Stimulated activated CD4-positive, alpha-beta T cell treated with anti-CD3 and anti-CD28 coated beads, Interleukin-4, amount 100 ng/mL, for 48 hours (primary cell): ENCODE measurements at places on chromosomes 4 and X.

- DNase-seq = no peak
These were observed 138.7 kb downstream of the ELOVL6 start for GRCh38 chr4:110059556-110060191.

- DNase-seq = no peak
These were observed 30.9 kb upstream of the GK start for GRCh38 chrX:30622361-30622760.

DNA sequence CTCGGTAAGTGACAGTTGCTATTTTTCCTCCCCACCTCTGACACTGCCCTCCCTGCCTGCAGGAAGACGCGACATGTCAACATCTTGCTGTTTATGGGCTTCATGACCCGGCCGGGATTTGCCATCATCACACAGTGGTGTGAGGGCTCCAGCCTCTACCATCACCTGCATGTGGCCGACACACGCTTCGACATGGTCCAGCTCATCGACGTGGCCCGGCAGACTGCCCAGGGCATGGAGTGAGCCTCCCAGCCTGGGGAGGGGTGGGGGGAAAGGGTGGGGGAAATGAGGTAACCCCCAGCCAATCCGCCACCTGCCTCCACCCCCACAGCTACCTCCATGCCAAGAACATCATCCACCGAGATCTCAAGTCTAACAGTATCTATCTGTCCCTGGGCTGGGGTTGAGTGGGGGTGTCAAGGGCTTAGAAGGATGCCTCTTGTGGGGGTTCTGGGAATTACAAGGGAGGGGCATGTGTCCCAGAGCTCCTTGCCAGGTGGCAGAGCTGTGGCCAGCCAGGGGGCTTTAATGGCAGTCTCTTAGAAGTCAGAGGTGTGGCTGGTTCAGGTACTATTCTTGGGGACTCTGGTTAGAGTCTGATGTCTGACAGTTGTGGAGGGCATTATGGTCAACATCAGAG is 7.8 kb downstream of the ARAF start:
- DNase-seq = peak; percentile 27

DNA sequence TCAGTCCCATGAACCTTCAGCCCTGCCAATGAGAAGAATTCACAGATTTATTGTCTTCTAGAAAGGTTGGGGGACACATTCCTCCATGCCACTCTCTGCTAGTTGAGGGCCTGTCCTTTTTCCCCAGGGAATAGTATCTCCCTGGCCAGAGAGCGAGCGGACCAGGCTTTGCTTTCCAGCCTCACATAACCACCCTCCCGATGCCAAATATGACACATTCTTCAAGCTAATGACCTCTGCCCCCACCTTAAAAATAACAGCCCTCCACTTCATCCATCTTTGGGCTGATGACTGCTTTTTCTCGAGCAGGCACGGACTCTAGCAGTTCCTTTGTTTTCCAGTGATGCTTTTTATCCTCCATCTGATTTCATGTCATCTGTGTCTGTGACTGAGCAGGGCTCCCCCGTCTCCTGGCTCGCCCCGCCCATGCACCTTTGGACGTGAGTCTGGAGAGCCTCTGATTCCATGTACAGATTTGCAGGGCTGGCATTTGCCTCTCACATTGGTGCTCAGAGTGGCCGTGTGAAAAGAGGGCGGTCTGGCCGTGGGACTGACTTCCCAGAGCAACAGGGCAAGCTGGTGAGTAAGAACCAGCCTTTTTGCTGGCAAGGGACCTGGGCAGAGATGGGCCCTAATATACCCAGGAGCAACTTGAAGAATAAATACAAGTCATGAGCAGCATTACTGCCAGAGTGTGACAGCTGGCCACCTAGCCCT is 279.8 kb downstream of the BCOR start:
- DNase-seq = no peak

DNA sequence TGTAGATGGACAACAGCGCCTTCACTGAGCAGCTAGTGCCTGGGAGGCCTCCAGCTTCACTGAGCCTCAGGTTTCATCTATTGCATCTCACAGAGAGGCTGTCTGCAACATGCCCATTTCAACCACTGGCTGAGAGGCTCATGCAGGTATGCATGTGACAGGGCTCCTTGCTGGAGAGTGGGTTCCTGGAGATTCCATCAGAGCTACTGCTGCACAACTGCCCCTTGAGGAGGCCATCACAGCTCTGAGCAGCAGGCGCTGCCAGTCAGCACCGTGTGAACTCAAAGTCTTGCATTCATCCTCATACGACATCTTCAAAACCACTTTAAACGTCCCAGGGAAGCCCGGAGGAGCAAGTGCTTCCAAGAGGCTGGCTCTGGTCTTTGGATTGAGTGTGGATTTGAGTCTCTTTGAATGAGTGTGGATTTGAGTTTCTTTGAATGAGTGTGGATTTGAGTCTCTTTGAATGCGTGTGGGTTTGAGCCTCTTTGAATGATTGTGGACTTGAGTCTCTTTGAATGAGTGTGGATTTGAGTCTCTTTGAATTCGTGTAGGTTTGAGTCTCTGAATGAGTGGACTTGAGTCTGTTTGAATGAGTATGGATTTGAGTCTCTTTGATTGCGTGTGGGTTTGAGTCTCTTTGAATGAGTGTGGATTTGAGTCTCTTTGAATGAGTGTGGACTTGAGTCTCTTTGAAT is 8.7 kb downstream of the P2RY8 start:
- no peak for DNase-seq

DNA sequence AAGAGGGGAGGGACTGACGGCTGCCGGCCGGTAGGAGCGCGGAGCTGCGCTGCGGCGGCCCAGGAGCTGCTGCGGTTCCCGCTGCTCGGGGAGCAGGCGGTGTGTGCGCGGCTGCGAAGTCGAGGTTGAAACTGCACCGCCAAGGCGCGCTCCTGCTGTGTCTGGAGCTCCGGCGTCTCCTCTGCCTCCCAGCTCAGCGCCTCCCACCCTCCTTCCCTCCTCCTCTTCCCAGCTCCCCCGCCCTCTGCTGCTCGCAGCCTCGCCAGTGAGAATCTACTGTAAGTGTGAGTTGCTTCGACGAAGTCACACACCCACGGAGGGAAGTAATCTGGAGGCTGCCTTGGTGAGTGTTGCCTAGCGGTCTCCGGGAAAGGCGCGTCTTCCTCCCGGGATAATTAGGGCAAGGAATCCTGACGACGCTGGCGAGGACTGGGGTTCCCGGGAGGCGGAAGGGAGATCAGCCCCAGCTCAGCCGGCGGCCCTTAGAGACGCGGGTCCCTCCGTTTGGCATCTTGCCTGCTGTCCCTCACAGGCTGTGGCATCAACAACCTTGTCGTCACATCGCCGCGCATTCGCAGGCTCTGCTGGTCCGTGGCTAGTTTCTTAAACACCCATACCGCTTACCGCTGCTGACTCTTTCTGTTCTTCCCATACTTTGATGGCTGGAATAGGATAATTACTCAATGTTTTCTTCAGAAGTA is at the start of gene EPHA5:
Gene EPHA5 (minus strand): TSS at position 159 of the 701 bp plus-strand sequence. CDS start 747 bp downstream, outside the sequence.
- DNase-seq = no peak

DNA sequence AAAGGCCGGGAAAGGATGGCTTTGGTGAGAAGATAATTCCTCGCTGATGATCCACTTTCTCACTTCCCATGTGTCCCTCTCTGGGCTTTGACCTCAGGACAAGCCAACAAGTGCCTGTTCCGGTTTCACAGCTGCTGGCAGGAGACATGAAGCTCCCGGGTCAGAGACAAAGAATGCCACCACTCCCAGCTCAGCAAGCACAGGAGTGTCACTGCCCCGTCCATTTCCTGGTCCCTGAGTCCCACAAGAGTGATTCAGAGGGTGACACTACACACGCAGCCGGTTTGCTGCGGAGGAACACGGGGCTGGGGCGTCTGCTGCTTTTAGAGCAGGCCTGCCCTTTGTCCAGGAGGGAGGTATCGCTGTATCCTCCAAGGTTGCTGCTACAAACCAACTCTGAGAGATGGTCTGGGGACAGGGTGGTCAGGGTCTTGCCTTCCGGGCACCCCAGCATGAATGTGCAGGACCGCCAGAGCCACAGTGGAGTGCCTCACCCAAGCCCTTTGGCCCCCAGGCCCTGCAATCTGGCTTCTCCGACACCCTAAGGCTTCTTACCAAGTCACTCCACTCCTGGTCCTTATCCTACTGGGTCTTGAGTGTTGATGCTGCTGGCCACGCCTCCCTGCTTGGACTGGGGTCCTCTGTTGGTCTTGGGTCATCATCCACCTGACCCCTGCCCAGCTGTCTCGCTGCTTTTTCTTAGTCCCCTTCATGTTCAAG is 49.5 kb downstream of the CPZ start:
- DNase-seq = no peak

GRCh38 chr4:74714611-74715130 is 79.7 kb downstream of the BTC start:
- DNase-seq = no peak

DNA sequence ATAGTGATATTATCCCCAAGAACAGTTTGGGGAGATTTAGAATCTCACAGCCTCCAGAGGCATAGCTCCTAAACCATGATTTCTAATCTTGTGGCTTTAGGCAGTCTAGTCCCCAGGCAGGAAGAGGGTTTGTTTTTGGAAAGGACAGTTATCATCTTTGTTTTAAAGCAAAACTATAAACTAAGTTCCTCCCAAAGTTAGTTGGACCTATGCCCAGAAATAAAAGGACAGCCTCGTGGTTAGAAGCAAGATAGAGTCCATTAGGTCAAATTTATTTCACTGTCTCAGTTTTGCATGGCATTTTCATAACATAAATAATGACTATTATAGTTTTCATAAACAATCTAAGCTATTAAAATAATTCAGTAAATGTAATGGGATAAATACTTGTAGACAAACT is 120.5 kb downstream of the MAGEC2 start:
- DNase-seq = no peak

- no peak for DNase-seq
These were observed 558.9 kb upstream of the TENM3 start for GRCh38 chr4:181684310-181684709.

DNA sequence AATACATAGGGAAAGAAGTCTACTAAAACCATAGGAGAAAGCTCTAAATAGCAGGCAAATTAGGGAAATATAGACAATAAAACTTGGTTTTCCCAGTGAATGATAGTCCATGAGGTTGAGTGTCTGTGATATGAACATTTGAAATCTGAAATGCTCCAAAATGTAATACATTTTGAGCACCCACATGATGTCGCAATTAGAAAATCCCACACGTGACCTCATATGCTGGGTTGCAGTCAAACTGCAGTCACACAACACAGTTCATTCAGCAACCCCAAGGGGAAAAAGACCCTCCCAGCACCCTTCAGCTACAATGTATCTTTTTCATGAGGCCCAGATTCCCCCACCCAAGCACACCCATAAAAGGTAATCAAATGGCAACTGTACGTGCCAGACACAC is 155.6 kb downstream of the BTC start:
- DNase-seq = no peak

- DNase-seq = no peak
These were observed 8.0 kb downstream of the GASK1B start for GRCh38 chr4:158164768-158165213.

- DNase-seq = no peak
These were observed 65.7 kb upstream of the CAMK2D start for GRCh38 chr4:113827285-113827684.

DNA sequence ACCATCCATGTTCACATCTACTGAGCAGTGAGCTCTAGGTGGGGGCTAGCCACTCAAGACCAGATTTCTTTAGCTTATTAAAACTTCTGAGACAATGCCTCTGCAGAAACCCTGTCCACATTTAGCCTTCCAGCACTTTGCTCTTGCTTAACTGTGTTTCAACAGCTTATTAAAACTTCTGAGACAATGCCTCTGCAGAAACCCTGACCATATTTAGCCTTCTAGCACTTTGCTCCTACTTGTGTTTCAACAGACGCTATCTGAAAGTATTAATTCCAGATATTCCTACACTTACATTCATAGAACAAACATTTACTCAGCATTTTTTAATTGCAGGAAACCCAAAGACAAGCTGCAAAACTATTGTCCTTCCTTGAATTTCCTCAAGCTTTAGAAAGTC is 91.9 kb downstream of the SEL1L3 start:
- DNase-seq = no peak

DNA sequence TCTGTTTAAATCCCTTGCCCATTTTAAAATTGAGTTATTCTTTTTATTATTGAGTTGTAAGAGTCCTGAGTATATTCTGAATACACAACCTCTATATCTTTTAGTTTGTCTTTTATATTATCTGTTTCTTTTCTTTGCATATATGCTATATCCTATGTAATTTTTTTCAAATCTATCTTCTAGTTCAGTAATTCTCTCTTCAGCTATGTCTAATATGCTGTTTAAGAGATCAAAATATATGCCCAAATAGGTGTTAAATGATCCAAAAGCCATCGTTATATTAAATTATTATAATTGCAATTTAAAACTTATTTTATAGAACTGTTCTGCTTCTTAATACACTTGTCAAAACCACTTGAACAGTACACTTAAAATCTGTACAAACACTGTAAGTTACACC is 107.4 kb upstream of the TSPAN5 start:
- no peak for DNase-seq

DNA sequence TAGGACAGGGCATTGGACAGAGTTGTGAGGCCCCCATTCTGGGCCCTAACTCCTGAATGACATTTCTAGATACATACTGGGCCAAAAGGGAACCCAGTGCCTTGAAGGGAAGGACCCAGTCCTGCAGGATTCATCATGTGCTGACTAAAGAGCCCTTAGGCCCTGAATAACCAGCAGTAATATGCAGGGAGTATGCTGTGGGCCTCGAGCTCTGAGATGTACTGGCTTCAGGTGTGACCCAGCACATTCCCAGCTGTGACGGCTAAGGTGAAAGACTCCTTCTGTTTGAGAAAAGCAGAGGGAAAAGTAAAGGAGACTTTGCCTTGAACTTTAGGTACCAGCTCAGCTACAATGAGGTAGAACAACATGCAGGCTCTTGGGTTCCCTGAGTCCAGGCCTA is 138.2 kb upstream of the HUWE1 start:
- no peak for DNase-seq

DNA sequence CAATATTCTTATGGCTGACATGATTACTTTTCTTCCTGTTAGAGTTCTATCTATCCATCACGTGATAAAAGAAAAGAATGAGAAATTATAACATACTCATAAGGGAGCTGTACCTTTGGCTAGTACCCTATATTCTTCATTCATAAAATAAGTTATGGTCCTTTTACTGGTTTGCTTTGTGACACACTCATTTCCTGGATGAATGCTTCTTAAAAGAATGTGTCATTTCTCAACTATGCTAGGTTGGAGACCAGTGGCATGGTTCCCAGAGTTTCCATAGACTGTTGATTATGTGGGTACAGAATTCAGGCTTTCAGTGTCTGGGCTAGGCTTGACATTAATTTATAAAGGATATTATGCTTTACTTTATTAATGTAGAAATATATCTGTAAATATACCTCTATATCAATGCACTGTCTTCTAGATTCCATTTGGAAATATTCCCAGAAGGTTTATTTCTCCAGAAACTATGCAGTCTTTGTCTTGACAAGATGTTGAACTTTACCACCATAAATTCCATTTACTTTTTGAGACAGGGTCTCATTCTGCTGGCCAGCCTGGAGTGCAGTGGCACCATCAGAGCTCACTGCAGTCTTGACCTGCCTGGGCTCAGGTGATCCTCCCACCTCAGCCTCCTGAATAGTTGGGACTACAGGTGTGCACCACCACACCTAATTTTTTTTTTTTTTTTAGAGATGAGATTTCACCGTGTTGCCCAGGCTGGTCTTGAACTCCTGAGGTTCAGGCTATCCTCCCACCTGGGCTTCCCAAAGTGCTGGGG is 23.8 kb downstream of the NUDT6 start:
- DNase-seq = no peak
